SJCRH30 (cell line): ENCODE measurements at places on chromosomes 1 and 21.

DNA sequence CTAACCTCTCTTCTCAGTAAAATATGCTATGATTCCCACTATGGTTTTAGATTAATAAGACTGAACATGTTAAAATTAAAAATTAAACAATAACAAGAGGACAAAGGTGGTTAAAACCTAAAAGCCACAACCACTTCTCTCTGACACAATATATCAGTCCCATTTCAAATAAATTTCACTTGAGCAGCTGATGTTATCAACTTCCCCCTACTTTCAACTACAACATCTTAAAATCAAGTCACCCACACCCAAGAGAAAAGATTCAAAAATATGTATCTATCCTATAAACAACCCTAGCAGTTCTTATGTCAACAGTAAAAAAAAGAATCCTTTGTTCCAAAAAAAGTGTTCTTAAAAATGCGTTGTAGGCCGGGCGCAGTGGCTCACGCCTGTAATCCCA lies 7.5 kb downstream of the PUM1 start:
- no peak for DNase-seq

DNA sequence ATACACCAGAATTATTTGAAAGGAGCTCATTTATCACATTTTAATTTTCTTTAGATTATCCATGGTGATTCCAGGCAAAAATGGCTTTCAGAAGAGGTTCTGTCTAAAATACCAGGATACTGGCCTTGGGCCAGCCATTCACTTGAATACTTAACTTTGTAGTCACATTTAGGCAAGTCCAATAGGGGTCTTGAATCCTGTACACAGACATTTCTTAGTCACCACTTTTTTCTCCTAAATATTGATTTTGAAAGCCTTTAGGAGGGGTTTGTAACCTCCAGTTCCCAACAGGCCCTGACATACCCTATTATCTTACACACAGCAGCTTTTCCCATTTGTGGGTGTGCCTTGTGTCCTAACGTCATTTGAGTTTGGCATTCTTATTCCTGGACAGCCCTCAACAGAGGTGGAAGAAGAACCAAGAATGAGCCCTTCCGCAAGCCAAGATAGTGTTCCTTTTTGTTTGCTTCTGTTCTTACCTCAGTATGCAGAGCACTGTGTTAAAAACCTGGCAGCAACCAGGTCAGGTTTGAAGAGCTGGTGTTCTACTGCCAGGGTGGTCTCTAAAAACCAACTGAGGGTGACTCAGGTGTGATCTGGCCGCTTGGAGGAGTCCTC lies 19.5 kb downstream of the MAP3K7CL start:
- no peak for DNase-seq

- no peak for DNase-seq
Observed at GRCh38 chr1:183634429-183635065, 1.0 kb downstream of the ARPC5 start.

- DNase-seq = peak; percentile 12
Observed at GRCh38 chr21:34126269-34126668, 52.9 kb downstream of the MRPS6 start.

- DNase-seq = no peak
Observed at GRCh38 chr1:198883184-198883583, 244.3 kb downstream of the PTPRC start.

- DNase-seq = no peak
Observed at GRCh38 chr1:186901631-186902030, 72.9 kb downstream of the PLA2G4A start.

DNA sequence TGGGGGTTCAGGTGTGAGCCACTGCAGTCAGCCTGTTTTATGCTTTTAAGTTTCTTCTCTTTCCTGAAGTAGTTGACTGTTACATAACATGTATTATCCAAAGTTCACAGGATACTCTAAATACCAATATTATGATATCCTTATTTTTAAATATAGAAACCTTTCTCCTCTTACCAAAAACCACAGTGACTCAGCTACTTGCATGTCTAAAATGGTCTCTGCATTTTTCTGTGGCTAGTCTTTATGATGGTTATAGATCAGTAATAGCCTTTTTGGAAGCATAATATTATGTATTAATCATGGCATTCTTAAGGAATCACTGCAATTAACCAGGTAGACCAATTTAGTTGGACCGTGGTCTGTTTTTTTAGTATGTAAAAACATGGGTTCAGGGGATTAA lies 210.8 kb upstream of the CACYBP start:
- no peak for DNase-seq

DNA sequence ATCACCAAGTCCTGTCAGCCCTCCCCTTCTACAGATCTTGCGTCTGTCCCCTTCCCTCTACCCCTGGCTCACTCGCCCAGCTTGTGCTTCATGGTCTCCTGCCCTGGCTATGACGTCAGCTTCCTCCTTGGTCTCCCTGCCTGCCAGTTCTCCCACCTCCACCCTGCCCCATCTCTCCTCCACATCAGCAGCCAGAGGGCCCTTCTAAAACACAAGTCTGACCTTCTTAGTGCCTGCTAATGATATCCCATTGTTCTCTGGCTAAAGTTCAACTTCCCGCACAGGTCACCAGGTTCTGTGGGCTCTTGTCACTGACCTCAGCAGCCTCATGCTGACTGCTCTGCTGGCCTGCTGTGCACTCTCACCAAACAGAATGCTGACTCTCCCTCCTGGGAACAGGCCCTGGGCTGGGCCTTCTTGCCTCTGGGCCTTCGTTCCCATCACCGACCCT lies 24.7 kb upstream of the MYCL start:
- DNase-seq = peak; percentile 55

GRCh38 chr1:4396551-4396950 lies 257.9 kb upstream of the AJAP1 start:
- no peak for DNase-seq

DNA sequence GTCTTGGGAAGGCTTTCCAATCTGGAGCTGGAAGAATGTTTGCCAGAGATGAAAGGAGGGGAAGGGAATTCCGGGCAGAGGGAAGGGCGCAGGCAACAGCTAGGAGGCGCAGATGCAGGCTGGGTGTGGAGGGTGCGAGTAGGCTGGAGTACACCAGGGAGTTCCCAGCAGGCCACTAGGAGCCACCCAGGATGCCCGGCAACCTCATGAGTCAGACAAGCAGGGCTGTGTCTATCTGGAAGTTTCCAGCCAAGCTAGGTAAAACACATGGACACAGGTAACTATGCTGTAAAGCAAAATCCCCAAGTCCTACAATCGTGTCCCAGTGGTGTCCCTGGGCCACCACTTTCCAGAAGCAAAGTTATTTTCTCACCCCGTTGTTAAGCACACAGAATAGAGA lies 990 bp upstream of the NBL1 start:
- DNase-seq = no peak
